ENCODE measurements at places on chromosomes 11 and 22. TPM values are rescaled to one million over a fixed set of nuclear protein-coding genes. Genes with fewer than 3 reads are reported as not detected.

DNA sequence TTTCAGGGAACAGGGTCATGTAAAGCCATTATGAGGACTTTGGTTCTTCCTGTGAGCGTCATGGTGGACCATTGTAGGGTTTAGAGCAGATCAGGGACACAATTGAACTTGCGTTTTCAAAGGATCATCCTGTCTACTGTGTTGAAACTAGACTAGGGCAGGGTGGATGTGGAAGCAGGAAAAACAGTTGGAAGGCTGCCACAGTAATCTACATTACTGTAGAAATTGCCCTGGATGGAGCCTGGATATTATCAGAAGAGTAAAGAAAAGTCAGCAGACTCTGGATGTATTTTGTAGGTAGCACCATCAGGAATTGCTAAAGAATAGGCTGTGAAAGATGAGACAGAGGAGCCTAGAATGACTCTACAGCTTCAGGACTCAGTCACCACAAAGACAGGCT, 5.4 kb downstream of the POU2AF2 start:
- no peak for DNase-seq
- H3K27me3 ChIP-seq, result peaks cover 56% of the 10 kb centered on the region
- no peak overlapping the region for H3K4me3 ChIP-seq

- no peak overlapping the region for H3K27ac ChIP-seq
- no peak overlapping the region for H3K4me3 ChIP-seq
- H3K27me3 ChIP-seq, result no peaks in the 10 kb centered on the region
These were observed 8.5 kb downstream of the NTM start for GRCh38 chr11:131378931-131379330.

OR8B12 gene
- not detected for total RNA-seq

- H3K36me3 ChIP-seq, result no peaks in the 10 kb centered on the region
- peak; percentile 79 for DNase-seq
- H3K4me1 ChIP-seq, result peaks cover 13% of the 10 kb centered on the region
- no peak overlapping the region for H3K4me3 ChIP-seq
- H3K27me3 ChIP-seq, result 0 out of 2 replicates have a peak, but pooled peaks cover 3% of the 10 kb centered on the region
These were observed 64.7 kb upstream of the ASPHD2 start for GRCh38 chr22:26364066-26365015.

GRCh38 chr11:34363363-34364084, 5.7 kb upstream of the ABTB2 start:
- peaks cover 16% of the 10 kb centered on the region for H3K4me1 ChIP-seq
- no peak overlapping the region for H3K27ac ChIP-seq
- no peak overlapping the region for H3K4me3 ChIP-seq

PHOX2A gene
- total RNA-seq, result not detected

DNA sequence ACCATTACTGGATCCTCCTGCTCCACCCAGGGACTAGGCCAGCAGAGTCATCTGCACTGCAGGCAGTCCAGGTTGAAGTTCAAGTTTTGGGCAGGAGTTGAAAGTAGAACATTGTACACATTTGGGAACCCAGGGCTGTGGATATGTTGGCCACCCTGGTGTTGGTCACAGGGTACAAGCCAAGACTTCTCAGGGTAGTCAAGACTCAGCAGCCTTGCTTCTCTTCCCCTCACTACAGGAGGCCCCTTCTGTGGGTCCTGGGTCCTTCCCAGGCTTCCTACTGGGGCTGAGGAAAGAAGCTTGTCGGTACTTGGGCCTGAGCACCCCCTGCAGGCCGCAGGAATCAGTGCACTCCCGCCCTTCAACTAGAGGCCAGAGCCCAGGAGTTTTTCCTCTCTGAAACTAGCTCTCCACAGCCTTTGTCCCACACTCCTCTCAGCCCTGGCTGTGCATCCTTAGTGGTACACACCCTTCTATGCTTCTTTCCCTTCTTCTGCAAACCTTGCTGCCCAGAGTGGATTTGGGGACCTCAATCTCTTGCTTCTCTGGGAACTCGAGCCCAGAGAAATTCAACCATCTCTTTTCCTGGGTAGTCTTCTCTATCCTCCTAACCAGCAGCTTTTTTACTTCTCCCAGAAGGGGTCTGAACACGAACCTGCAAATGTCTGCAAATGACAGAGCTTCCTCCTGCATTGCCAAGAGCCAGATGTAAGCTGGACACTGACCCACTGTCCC, 2.6 kb upstream of the HPX start:
- no peaks in the 10 kb centered on the region for H3K27me3 ChIP-seq
- H3K27ac ChIP-seq, result no peak overlapping the region
- H3K4me3 ChIP-seq, result no peak overlapping the region
- no peaks in the 10 kb centered on the region for H3K4me1 ChIP-seq
- DNase-seq, result no peak

DNA sequence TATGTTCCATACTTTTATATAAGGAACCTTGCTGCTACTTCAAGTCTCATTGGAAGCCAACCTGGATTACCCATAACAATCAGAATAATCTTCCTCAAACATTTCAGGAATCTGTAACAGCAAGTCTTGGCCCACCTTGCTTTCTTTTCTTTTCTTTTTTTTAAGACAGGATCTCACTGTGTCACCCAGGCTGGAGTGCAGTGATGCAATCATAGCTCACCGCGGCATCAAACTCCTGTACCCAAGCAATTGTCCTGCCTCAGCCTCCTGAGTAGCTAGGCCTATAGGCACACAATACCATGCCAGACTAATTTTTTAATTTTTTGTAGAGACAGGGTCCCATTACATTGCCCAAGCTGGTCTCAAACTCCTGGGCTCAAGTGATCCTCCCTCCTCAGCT, 29.3 kb upstream of the PRDM10 start:
- H3K27ac ChIP-seq, result no peak overlapping the region
- H3K4me3 ChIP-seq, result no peak overlapping the region
- DNase-seq, result no peak

KCNQ1 gene
- 10.7 TPM for total RNA-seq

- no peak overlapping the region for H3K4me3 ChIP-seq
- H3K36me3 ChIP-seq, result no peaks in the 10 kb centered on the region
- DNase-seq, result no peak
- H3K4me1 ChIP-seq, result no peaks in the 10 kb centered on the region
- H3K27me3 ChIP-seq, result no peaks in the 10 kb centered on the region
These were observed 188.7 kb downstream of the CTTN start for GRCh38 chr11:70587075-70587389.

DNA sequence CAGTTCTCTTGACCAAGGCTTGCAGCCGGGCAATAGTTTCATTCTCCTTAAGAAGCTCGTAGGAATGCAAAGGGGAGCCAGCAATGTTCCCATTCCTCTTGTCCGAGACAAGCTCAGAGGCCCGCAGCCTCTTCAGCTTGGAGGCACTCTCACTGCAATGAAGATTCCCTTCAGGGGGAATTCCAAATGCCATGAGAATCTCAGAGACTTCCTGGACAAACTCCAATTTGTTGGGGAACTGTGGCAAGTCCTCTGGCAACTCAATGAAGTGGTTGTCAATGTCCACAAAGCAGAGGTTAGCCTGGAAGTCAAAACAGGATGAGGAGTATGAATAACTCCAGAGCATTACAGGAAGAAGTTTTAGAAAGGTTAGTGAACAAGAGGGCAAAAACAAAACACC, 84.4 kb downstream of the DENND5A start:
- H3K36me3 ChIP-seq, result peaks cover 19% of the 10 kb centered on the region
- H3K4me1 ChIP-seq, result no peaks in the 10 kb centered on the region
- no peak overlapping the region for H3K27ac ChIP-seq

GRCh38 chr22:43393132-43393843, 18.5 kb upstream of the MPPED1 start:
- no peak overlapping the region for H3K27ac ChIP-seq
- no peak for DNase-seq
- H3K4me1 ChIP-seq, result peaks cover 3% of the 10 kb centered on the region

DNA sequence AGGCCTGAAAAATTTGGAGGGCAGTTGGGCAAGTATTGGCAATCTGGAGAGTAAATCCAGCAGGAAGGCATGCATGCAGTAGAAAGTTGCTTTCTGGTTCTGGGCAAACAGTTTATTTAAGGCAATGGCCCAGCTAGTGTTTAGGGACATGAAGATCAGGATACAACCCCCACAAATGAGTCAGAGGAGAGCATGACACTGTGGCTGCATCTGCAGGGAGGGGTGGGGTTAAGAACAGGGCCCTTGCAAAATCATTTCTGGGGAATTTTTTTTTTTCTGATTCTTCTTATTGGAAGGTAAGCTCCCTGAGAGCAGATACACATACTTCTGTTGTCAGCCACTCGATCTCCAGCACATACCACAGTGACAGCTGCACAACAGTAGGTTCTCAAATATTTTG, 61.1 kb downstream of the FDX1 start:
- H3K36me3 ChIP-seq, result no peaks in the 10 kb centered on the region
- H3K27ac ChIP-seq, result no peak overlapping the region
- DNase-seq, result no peak

- no peak overlapping the region for H3K27ac ChIP-seq
- no peaks in the 10 kb centered on the region for H3K4me1 ChIP-seq
- no peak for DNase-seq
- H3K4me3 ChIP-seq, result no peak overlapping the region
These were observed 30.6 kb upstream of the TFIP11 start for GRCh38 chr22:26542831-26543230.
